ENCODE measurements at places on chromosomes 1 and 21.
A peak's percentile ranks its signal among the peaks of the same experiment; 100 is the strongest.

DNA sequence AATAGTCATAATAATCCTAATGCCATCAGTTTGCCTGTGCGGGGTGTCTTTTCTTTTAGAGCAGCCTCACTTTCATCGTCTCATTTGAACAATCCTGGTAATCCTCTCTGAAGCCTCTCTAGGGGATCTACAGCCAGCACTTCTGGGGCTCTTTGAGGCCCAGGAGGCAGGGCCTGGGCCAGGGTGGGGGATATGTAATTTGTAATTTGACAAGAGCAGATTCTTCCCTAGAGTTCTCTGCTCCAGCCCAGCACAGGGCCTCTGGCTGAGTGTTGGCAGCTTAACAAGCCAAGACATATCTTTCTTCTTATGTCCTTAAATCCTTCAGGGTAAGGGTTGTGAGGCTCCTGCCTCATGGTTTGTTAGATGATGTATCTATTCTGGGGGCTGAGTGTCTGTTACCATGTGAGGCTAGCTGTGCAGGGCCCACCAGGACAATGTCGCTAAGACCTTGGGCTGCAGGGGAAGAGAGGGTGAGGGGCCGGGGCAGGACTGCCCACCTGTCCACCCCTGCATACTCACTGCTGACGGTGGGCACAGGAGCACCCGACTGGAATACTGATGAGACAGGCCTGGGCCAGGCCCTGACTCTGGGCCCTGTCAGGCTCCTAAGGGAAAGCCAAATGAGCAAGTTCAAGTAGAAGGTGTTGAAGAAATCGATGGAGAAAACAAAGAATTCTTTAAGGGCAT, 45.3 kb upstream of the PARP1 start:
- no peak for DNase-seq

DNA sequence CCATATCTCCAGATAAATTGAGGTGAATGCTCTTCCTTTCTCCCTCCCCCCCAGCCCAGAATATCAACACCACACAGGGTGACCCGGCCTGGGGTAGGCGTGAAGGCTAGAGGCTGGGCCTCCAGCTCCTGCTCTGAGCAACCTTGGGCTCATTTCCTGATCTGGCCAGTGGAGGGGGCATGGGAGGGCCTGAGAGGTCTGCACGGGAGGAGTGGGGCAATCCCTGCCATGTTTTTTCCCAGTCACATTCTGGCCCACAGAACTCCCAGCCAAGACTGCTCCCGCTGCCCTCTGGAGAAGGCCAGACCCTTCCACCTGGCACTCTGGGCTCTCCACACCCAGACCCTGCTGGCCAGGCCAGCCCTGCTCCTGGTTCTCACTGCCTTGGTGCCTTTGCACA, 3.9 kb downstream of the CLDN19 start:
- no peak for DNase-seq

GRCh38 chr1:72141875-72142274, 140.5 kb downstream of the NEGR1 start:
- DNase-seq: no peak

DNA sequence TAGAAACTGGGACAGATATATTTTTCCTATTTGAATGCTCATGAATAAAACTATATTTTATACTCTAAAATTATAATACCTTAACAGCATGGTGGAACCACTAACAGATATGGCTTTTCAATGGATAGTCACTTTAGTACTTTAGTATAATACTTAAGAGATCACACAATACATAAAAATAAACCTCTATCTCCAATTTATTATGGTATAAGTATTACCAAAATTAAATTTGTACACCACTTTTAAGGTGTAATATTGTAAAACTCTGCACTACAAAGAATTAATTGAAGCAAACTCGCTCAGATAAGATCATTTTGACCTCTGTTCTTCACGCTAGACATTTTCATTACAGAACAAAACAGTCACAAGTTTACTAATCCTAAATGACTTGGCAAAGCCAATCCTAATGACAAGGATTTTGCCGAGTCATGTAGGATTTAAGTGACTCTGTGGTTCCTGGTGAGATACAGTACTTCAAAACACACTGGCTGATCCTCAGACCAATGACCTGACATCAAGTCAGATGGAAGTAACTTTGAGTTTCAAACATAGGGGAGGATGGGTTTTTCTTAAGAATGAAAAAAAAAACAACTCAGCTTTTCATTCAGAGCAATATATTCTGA, 200.6 kb downstream of the SMYD3 start:
- DNase-seq: no peak

- no peak for DNase-seq
Observed at GRCh38 chr1:86648255-86648654, 56.1 kb upstream of the SH3GLB1 start.

- no peak for DNase-seq
Observed at GRCh38 chr21:38352536-38353219, 95.9 kb downstream of the KCNJ15 start.

DNA sequence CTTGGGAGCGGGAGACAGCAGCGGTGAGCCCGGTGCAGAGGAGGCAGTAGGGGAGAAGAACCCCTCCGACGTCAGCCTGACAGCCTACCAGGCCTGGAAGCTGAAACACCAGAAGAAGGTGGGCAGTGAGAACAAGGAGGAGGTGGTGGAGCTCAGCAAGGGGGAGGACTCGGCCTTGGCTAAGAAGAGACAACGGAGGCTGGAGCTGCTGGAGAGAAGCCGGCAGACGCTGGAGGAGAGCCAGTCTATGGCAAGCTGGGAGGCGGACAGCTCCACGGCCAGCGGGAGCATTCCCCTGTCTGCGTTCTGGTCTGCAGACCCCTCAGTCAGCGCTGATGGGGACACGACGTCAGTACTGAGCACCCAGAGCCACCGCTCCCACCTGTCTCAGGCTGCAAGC, 32.9 kb downstream of the STYXL2 start:
- DNase-seq: no peak

GRCh38 chr1:4655674-4656532, 1.5 kb downstream of the AJAP1 start:
- no peak for DNase-seq

DNA sequence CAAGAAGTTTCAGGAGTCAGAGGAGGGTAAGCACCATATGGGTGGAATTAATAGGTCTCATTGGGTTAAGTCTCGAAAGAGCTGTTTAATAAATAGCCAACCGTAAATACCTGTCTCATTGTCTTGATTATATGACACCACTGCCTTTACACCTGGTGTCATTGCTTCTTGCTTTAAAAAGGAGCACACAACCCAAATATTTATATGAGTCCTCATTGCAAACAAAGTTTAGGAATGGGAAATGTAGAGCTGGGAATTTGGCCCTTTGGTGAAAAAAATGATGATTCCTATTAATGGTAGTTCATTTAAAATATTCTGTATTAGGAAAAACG, 2.1 kb downstream of the BACH1 start:
- DNase-seq: no peak

DNA sequence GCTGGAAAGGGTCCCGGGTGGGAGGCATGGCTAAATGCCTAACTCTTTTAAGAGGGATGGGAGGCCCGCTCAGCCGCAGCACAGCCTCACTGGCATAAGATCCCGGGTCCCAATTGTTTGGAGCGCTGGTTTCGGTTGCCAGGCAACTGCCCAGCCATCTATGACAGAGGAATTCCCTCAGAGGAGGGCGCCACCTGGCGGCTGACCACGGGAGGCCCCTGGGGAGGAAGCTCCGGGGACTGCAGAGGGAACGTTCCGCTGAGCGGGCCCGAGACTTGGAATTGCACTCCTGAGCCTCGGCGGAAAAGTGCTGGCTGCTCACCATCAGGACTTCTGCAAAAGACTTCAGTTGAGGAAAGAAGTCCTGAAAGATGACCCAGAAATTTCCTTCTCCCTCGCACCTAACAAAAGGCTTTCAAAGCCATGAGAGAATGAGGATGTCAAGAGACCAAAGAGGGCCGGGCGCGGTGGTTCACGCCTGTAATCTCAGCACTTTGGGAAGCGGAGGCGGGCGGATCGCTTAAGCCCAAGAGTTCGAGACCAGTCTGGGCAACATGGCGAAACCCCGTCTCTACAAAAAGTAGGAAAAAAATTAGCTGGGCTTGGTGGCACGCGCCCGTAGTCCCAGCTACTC, 1.1 kb upstream of the ELAPOR1 start:
- DNase-seq: peak; percentile 88

- DNase-seq: no peak
Observed at GRCh38 chr1:8137481-8138244, 111.6 kb upstream of the ERRFI1 start.

GRCh38 chr1:170536924-170537551, 5.1 kb downstream of the GORAB start:
- no peak for DNase-seq

- no peak for DNase-seq
Observed at GRCh38 chr1:185495898-185496297, 178.9 kb upstream of the IVNS1ABP start.

GRCh38 chr1:997713-997992, 2.2 kb downstream of the HES4 start:
- DNase-seq: no peak

- DNase-seq: no peak
Observed at GRCh38 chr1:78620666-78621065, 418 bp downstream of the IFI44L start.

DNA sequence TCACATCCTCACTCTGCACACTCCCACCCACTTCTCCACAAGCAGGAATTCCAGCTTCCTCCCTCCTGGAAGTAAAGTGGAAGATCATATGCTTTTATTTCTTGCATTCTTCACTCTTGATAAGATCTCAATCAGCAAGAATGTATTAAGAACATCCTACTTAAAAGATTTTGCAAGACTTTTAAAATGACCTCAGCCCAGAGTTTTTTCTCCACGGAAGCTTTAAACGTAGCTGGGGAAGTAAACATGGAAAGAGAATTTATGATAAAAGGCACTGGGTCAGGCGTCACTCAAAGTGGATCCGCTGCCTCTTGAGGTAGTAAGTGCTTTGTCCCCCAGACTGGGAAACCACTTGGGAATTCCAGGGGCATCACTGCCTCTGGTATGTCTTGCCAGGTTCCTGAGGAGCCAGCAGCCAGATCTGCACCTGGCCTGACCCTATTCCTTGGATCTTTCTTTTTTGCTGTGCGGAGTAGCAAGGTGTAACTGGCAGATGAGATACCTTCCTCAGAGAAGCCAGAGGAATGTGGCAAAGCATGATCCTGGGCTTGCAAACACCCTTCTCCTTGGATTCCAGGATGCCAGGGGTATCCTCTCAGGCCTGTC, 33.9 kb downstream of the CDK18 start:
- no peak for DNase-seq

GRCh38 chr1:153293851-153294250, 18.9 kb downstream of the PGLYRP3 start:
- DNase-seq: no peak

GRCh38 chr1:158654571-158654970, 31.9 kb downstream of the SPTA1 start:
- no peak for DNase-seq

- no peak for DNase-seq
Observed at GRCh38 chr21:14903172-14903865, 161.5 kb downstream of the NRIP1 start.

GRCh38 chr1:110765640-110766335, 91.0 kb upstream of the KCNA3 start:
- no peak for DNase-seq

- DNase-seq: no peak
Observed at GRCh38 chr1:193322211-193322610, 135.8 kb upstream of the B3GALT2 start.

GRCh38 chr1:208024406-208024805, 113.5 kb upstream of the CD34 start:
- DNase-seq: no peak

DNA sequence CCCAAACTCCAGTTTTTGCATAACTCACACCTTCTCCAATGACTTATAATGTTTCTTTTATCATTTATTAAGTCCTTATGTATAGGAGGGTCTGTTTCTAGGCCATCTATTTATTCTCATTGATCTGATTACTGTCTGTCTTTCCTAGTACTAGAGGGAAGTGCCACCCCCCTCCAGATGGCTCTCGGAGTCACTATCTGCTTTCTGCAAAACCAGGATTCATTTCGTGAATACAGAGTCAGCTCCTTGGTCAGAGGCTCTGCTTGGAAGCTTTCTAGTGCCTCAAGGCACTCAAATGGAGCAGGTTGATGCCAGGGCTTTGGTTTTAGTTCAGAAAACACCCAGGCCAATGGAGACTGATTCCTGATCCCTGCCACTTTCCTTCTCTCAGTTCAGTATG, 102.3 kb upstream of the CD34 start:
- DNase-seq: no peak

DNA sequence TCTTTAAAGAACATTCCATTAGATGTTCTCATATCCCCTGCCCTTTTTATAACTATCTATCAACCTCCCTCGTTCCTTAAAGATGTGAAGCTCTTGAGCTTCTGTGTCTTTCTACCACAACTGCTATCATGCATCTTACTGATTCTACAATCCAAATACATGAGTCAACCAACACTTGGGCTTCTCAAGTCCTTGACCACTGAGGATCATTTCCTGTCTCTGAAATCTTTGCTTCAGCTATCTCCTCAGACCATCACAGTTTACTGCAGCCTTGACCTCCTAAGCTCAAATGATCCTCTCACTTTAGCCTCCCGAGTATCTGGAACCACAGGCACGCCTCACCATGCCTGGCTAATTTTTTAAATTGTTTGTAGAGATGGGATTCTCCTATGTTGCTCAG, 75.2 kb downstream of the FMO4 start:
- DNase-seq: no peak

- no peak for DNase-seq
Observed at GRCh38 chr21:34743831-34744230, 75.0 kb downstream of the CLIC6 start.

DNA sequence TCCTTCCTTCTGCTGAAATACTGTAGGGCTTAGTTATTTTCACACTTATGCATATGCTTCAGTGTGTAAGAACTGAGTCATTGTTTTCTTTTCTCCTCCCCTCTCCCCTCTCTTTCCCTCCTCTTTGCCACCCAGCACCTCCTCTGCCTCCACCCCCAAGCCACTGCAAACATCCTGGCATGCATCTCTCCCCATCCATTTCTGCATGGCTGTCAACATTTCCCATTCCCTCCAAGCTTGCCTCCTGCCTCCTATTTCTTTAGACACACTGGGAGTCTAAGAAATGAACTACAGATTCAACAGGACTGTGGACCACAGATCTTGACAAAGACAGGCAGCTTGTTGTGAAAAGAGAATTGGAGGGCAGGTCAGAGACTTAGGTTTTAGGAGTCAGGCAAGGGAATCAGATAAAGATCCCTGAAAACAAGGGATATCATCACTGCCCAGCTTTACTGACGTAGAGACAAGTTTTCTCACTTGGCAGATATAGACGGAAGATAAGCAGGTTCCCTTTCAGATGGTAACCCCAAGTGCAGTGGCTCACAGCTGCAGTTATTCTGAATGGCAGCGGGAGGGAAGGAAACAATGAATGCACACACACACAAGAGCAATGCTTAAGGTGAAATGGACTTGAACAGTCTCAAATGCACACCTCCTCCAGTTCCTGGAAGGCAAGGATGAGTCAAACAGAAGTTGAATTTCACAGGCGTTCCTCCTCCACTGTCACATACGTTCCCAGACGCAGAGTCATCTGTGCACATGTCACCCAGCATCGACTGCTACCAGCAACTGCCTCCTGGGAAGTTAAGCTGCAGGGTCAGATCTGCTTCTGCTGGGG, 56.1 kb downstream of the HIVEP3 start:
- no peak for DNase-seq

- DNase-seq: no peak
Observed at GRCh38 chr1:59314776-59315528, 18.1 kb downstream of the FGGY start.
